Kidney epithelial cell (primary cell): ENCODE measurements at places on chromosomes 7 and 10.

DNA sequence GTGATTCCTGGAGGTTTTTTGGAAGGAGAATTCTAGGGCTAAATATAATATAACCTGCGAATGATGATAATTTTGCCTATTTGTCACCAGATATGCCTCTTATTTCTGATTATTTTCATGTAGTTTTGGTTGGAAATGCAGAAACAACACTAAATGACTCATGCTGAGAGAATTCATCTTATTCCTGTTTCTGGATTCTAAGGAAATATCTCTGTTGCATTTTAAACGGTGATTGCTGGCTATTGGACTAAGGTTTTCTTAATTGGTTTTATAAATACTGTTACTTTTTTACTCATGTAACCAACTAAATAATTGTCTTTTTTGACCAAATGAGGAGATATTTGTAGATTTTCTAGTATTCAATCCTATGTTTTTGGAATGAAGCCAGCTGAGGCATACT lies 204.9 kb upstream of the NPSR1 start:
- peak; percentile 1 for DNase-seq

DNA sequence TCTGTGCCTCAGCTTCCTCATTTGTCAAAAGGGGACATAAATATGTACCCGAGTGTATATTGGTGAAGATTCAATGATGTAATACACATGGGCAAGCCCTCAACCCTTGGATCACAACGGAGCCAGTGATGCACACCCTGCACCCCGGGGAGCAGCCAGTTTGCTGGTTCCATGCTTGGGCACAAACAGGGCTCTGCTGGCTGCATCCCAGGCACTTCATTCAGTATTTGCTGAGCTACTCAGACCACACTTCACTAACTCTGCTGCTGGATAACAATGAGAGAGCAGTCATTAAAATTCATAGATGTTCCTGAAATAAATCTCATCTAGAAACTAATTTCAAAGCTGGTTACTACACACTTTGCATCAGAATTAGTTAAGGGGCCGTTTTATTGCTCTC lies 72.0 kb downstream of the SCRN1 start:
- DNase-seq, result no peak

GRCh38 chr7:138864667-138865066 lies 66.7 kb upstream of the ATP6V0A4 start:
- DNase-seq, result peak; percentile 37

DNA sequence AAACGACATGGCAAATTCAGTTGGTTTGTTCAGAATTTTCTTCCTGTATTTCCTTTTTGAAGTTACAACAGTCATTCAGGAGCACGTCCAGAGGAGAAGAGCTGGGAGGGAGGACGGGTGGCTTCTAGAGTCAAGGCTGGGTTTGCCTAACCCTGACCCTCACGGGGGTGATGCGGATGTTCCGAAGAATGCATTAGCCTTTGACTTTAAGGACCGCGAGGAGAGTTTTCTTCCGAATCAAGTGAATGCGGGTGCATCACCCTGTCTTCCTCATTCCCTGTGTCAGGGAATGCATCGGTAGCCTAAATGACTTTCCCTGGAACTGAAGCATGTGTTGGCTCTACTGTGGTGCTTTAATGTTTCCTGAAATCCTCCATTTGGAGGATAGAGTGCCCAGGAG lies 396.6 kb upstream of the GALNT17 start:
- no peak for DNase-seq

DNA sequence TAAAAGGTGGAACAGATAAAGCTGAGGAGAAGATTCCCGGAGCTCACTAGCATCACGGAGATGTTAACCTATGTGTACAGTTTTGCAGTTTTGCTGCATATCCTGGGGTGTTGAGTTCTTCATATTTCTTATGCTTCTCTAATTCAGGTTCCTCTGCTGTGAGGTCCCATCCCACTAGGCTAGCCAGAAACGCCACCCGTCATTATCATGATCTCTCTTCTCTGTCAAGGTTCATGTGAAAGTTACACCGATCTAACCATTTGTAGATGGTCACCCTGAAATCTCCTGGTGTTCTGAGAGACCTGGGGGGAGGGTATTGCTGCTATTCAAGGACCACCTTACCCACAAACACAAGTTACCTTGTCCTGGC lies 136.3 kb downstream of the CCDC71L start:
- no peak for DNase-seq

GRCh38 chr7:143285470-143285778 lies 666 bp downstream of the TMEM139 start:
- peak; percentile 61 for DNase-seq

GRCh38 chr7:134834689-134835462 lies 55.4 kb downstream of the CALD1 start:
- DNase-seq, result peak; percentile 32

- no peak for DNase-seq
Observed at GRCh38 chr7:117688126-117688525, 185.1 kb downstream of the CTTNBP2 start.

DNA sequence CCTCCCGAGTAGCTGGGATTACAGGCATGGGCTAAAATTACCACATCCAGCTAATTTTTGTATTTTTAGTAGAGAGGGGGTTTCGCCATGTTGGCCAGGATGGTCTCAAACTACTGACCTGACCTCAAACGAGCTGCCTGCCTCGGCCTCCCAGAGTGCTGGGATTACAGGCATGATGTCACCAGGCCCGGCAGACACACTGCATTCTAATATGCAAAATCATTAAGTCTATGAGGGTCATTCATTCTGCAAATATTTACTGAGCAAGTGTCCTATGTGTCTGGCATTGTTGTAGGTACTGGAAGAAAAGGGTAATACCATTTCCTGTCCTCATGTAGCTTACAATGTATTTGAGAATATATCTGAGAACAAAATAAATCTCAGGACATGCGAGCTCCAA lies 2.7 kb downstream of the PUS7 start:
- DNase-seq, result no peak

- DNase-seq, result no peak
Observed at GRCh38 chr10:60099998-60100747, 193.8 kb upstream of the CCDC6 start.

GRCh38 chr7:156115582-156115981 lies 303.3 kb upstream of the SHH start:
- no peak for DNase-seq

GRCh38 chr10:113476191-113476590 lies 76.7 kb upstream of the HABP2 start:
- no peak for DNase-seq

GRCh38 chr7:134799377-134799776 lies 19.9 kb downstream of the CALD1 start:
- no peak for DNase-seq

DNA sequence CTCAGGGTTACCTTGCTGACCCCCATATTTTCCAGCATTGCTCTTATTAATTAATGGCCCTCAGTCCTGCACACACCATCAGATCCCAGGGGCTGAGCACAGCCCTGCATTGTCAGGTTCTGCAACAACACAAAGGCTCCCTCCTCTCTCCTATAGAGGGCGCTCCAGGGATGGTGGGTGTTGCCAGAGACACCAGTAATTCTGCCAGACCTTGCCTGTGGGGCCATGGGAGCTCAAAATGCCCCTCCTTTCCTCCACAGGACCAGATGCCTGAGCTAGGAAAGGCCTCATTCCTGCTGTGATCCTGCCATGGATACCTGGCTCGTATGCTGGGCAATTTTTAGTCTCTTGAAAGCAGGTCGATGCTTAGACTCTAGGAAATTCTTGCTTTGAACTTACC lies 42.8 kb upstream of the PRSS58 start:
- DNase-seq, result no peak

DNA sequence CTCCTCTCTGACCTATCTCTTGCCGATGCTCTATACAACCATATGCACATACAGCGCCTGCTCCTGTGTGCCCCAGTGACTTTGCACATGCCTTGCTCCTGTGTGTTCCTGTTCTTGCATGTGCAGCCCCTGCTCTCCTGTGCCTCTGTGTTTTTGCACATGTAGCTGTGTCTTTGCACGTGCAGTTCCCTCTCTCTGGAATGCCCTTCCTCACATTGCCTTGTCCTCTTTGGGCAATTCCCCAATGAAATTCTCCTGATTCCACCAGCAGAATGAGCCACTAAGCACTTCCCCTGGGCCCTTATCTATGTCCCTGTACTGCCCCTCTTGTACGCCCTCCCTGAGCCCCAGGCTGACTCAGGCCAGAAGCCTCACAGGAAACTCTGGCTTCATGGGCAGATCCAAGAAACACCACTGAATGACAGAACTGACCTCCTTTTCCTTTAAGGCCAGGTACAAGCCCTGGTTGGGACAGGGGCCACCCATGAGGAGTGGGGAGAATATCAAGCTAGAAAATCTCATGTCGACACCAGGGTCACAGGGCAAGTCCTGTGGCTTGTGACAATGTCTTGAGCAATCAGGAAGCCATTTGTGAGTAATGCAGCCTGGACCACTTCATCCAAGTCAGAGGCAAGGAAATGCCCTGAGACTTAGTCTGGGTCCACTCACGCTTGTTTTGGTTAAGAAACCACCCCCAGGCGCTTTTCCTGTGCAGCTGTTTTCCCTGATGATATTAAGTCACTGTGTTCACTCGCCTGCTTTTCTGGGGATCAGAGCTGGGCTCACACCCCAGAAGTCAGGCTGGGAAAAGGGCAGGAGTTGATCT lies 1.9 kb upstream of the ARHGAP22 start:
- DNase-seq, result peak; percentile 91

- DNase-seq, result no peak
Observed at GRCh38 chr7:97167176-97167575, 49.7 kb downstream of the SDHAF3 start.

GRCh38 chr7:50359995-50360925 lies 55.7 kb downstream of the IKZF1 start:
- no peak for DNase-seq

DNA sequence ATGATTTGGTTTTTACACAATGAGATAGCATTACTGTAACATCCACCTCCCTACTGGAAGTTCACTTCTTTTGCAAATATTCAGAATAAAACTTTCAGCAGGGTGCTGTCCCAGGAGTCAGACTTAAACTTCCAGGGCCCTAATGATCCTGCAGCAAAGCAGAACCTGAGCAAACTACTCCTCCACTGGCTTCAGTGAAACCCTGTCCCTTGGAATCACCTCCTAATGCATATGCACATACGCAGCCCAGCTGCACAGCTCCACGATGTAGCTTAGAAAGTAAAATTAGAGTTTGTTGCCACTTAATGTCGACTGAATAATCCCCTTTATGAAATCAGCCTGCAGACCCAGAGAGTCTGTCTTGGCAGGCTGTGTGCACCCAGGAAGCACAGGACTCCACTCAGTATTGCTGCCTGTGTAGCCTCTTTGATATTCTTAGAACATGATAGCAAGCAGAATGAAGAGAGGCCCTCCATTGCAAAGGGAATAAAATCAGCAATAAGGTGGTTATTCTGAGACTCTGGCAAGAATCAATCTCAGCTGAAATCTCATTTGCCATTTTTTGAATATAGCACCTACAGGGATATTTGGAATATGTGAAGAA lies 1.6 kb downstream of the NPSR1 start:
- no peak for DNase-seq

DNA sequence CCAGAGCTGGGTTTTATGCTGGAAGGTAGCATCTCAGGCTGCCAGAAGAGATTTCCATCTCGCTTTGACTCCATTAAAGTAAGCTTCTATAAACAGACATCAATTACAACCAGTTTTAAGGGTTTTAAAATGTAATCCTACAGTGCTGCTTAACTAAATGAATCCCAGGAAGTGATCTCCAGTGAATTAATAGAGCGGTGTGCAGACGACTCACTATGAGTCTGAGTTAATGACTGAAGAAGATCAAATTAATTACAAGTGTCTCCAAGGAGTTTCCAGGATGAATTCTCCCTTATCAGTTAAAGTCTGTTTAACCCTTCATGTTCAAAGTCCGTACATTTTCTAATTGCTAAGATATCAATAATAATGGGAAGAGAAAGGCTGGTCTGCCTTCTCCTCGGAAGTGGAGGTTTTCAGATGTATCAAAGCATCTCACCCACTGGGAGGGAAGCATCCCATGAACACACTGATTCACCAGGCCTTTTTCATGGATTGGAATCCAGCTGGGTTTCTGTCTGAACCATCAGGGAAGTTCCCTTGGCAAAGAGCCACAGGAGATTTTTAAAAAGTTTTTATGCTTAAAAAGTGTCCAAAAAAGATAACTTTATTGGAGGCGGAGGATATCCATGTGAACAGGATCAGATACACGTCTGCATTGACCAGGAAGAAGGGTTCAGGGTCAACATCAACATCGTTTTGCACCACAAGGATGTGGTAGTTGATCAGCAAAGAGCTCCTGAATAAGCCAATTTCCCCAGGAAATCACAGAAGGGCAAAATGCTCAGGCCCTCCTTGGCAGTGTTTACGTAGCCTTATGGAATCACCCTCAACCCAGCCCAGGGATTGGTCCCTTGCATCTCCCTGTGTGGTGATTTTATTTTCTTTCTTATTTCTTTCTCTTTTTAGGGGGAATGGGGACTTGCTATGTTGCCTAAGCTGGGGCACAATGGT lies 288.2 kb downstream of the POU6F2 start:
- DNase-seq, result no peak

DNA sequence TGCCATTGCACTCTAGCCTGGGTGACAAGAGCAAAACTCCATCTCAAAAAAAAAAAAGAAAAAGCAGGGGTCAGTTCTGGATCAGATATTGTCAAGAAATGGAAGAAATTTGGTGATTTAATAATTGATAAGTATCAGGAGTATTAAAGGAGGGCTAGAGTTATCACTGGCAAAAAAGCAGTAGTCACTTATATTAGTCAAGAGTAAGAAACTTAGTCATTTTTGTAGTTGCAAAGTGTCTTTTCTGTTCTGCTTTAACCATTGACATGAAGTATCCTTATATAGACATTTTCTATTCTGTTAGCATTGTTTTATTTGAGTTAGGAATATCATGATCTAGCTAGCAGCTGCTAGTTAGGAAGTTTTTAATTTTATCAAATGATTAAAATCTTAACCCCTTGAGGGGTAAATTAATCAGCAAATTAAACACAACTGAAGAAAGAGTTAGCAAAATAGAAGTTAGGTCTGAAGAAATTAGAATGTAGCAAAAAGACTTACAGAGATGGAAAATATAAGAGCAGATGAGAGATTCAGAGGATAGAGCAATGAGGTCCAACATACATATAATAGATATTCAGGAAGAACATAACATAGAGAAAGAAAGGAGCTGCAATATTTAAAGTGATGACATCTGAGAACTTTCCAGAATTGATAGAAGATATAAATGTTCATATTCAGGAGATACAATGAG lies 7.3 kb upstream of the CCDC6 start:
- DNase-seq, result no peak

DNA sequence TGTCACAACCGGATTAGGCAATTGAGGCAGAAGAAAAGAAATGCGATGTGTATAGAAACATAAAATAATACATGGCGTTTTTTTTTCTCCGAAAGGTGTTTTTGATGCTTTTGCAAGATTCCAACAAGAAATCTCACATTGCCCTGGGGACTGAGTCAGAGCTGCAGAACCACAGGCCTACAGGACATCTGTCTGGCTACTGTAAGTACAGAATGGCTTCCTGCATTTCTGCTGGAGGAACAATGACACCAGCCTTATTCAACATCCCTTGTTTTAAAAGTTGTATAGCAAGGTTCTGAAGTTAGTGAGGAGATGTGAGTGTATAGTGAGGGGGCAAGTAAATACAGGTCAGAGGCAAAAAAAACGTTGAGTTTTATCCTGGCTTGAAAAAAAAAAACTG lies 256.4 kb downstream of the ABCA13 start:
- DNase-seq, result no peak

GRCh38 chr10:79932307-79932706 lies 16.6 kb downstream of the SFTPD start:
- no peak for DNase-seq

- no peak for DNase-seq
Observed at GRCh38 chr10:100904917-100905316, 7.8 kb upstream of the SLF2 start.
